ENCODE measurements at places on chromosomes 2 and 18.

- no peak for DNase-seq
Measured at GRCh38 chr2:67164771-67165522, 232.2 kb upstream of the ETAA1 start.

DNA sequence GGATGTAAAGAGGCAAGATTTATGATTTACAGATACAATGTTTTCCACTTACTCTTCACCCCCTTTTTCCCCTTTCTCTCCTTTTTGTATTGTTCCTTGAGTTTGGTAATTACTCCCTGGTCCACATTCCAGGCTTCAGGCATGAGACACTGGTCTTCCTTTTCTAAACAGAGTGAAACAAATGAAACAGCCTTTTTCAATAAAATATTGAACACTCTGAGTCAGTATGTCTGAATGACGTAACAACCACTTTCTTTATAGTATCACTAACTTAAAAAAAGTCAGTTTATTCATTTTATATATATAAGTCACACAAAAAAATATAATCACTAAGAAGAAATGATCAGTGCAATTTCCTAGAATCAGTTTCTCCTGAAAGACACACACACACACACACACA is 79.7 kb downstream of the STRN start:
- DNase-seq: no peak

DNA sequence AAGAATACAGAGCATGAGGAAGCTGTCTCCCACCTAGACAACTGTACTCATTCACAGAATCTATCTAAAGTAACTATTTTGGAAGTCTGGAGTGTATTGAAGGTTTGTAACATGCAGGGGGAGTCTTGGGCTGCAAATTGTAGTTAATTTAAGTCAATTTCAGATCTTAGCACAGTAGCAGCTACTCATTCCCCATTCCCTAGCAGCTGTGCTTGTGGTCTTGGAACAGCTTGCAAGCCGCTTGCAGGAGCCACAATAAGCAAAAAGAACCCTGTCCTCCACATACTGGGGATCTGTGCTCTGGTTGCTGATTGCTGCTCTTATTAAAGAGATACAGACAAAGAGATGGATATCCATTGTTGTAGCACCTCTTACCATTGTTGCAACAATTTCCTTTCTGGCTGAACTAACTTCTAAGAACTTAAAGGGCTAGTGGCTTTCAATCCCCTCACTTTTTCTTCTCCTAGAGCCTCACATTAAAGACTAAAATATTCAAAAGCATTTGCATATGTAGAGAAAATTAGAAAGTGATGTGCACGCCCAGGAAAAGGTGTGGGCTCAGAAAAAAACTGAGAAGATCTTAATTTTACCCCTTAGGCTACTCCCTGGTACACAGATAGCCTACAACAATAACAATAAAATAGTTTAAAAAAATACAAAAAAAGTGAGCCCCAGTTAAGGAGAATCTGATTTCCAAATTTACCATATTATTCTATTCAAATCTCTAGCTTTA is 1775.1 kb upstream of the PIK3C3 start:
- DNase-seq: no peak

DNA sequence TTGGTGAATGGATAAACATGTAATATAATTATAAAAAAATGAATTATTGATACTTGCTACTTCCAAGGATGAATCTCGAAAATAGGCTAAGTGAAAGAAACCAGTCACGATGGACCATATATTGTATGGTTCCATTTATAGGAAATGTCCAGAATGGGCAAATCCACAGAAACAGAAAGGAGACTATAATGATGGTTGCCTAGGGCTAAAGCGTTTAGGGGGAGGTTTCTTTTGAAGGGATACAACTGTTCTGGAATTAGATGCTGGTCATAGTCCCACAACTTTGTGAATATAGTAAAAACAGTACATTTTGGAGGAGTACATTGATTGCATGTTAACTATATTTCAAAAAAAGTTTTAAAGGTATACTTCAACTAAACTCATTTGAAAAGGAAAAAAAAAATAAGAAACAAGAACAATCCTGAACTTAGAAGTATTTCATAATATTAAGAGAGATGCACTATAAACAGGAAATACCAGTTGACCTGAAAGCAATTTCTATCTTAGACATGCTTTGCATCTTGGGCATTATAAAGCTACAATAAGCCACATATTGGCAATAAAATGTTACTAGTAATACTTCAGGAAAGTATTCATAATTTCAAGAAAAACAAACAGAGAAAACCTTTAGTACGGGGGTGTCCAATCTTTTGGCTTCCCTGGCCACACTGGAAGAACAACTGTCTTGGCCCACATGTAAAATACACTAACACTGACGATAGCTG is 130.0 kb downstream of the C2orf74 start:
- no peak for DNase-seq

GRCh38 chr18:8608795-8609658 is at the start of gene RAB12:
Gene RAB12, plus strand, starts transcription at chr18:8609437. Its CDS starts 3 bp downstream, at chr18:8609440.
- peak; percentile 70 for DNase-seq

GRCh38 chr2:100606726-100607343 is 44.0 kb downstream of the PDCL3 start:
- DNase-seq: no peak

GRCh38 chr18:45361125-45361851 is 254.0 kb upstream of the SLC14A2 start:
- DNase-seq: no peak

DNA sequence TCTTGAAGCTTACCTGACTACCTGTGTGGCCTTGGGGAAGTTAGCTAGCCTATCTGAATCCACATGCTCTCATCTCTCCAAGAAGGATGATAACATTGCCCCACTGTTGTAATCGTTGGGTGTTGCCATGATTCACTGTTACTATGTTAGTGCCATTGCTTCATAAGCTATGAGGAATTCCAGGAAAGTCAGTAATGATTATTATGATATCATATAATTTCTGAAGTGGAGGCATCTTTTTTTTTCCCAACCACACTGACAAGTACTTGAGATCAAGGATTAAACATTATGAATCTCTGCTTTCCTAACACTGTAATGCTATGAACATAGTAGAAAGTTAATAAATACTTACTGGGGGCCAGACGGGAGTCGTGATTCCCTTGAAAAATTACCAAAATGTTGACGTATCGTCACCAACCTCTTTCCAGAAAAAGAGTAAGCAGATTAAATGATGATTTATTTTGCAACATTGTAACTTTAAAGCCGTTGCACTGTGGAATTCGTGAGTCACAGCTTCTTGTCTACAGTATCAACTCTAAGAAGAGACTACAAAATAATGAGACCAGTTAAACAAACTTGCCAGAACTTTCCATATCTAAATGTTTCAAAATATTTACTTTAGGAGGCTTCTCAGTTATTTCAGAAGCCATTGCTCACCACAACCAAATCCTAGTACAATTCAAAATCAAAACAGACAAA is 459.9 kb downstream of the PIK3C3 start:
- no peak for DNase-seq

- no peak for DNase-seq
Measured at GRCh38 chr2:50943791-50944190, 88.1 kb downstream of the NRXN1 start.

GRCh38 chr2:15889442-15890123 is 50.8 kb upstream of the MYCN start:
- no peak for DNase-seq

DNA sequence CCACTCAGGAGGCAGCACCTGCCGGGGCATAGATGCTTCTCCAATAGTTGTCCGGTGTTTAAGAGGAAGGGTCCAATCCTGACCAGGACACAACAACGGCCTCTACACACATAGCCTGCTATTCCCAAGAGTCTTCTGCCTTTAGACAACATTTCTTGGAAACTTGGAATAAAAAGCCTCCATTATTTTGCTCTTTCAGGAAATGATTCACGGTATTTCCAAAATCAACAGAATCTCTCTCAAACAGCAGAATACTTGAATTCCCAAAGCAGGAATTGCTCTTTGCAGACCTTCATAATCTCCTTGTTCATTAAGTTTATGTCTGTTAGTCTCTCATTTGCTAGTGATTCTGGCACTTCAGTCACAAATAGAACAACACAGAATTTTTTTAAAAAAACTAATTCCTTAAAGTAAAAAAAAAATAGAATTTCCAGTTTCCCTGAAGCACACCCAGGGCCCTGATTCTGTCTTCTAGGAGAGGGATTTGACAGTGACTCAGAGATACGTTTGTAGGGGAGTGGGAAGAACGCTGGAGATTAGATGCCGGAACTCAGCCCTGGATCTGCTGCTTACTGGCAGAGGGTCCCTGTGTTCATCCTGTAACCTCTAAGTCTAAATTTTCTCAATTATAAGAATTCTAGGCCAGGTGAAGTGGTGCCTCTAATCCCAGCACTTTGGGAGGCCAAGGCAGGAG is 74.7 kb downstream of the NAB1 start:
- DNase-seq: no peak

GRCh38 chr18:4172196-4173100 is 282.7 kb downstream of the DLGAP1 start:
- no peak for DNase-seq

DNA sequence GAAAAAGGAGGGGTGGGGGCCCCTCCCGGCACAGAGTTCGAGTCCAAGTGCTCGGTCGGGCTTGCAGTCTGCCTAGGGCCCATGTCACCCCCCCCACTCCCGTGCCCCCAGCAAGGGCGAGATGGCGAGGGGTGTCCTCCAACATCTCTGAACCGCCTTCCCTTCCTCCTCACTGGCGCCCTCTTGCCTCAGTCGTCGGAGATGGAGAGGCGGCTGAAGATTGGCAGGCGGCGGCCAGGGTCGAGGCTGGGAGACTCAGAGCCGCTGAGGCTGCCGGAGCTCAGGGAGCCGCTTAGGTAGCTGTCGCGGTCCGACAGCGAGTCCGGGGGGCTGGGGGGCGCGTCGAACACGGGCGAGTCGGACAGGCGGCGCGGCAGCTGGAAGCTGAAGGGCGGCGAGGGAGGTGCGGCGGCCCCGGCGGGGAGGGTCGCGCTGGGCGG is 2.3 kb downstream of the ZFP36L2 start:
- DNase-seq: peak; percentile 38

- DNase-seq: no peak
Measured at GRCh38 chr2:43018179-43019024, 208.0 kb downstream of the ZFP36L2 start.

Data from activated naive CD4-positive, alpha-beta T cell (primary cell).